Regular cardiac myocyte (primary cell): ENCODE measurements at places on chromosomes 5 and 9. TPM values are rescaled to one million over a fixed set of nuclear protein-coding genes. Genes with fewer than 3 reads are reported as not detected.

Gene IFNA2
- total RNA-seq: not detected in 2 replicates

Gene PCDHA5
- under 0.01 TPM in 2 replicates for total RNA-seq

Gene ADAMTS12
- total RNA-seq: 57.8 and 71.5 TPM in 2 replicates

Gene PSD2
- under 0.01 and 0.28 TPM in 2 replicates for total RNA-seq

Gene SPRY4
- total RNA-seq: 8.7 and 18.8 TPM in 2 replicates

Gene SHC3
- 17.8 and 22.3 TPM in 2 replicates for total RNA-seq

Gene SOX30
- under 0.01 TPM in 1 of 2 replicates, not detected in the other for total RNA-seq

Gene SPARC
- 869 and 1,649 TPM in 2 replicates for total RNA-seq

Gene SLC34A1
- not detected in 2 replicates for total RNA-seq

Gene TMEM267
- 13.0 and 16.9 TPM in 2 replicates for total RNA-seq

Gene TAF11L5
- not detected in 2 replicates for total RNA-seq

Gene SPATA6L
- 0.28 and 0.38 TPM in 2 replicates for total RNA-seq

Gene KYAT1
- total RNA-seq: 5.4 and 8.4 TPM in 2 replicates

Gene LCN15
- total RNA-seq: not detected in 2 replicates

Gene HRH2
- 0.85 TPM in 1 of 2 replicates, not detected in the other for total RNA-seq

Gene BRD3
- total RNA-seq: 6.2 and 9.2 TPM in 2 replicates

Gene LCN6
- total RNA-seq: not detected in 2 replicates

Gene PCDHGA6
- 1.5 and 3.1 TPM in 2 replicates for total RNA-seq

Gene NTNG2
- total RNA-seq: 0.96 and 2.8 TPM in 2 replicates

Gene SEC24A
- 27.6 and 30.2 TPM in 2 replicates for total RNA-seq

Gene ANKRD34B
- total RNA-seq: not detected in 2 replicates

Gene BSPRY
- not detected in 2 replicates for total RNA-seq

Gene SPATA31C1
- total RNA-seq: not detected in 2 replicates

Gene RGS7BP
- total RNA-seq: 0.19 and 0.85 TPM in 2 replicates

Gene AFAP1L1
- 9.6 TPM in 2 replicates for total RNA-seq

Gene CORO2A
- 0.56 and 0.58 TPM in 2 replicates for total RNA-seq

Gene BARX1
- under 0.01 TPM in 1 of 2 replicates, not detected in the other for total RNA-seq

Gene ACOT12
- under 0.01 TPM in 2 replicates for total RNA-seq

Gene IL4
- total RNA-seq: not detected in 2 replicates

Gene NMUR2
- not detected in 2 replicates for total RNA-seq

Gene NDUFAF2
- total RNA-seq: 30.2 and 39.5 TPM in 2 replicates

Gene IFNA8
- total RNA-seq: not detected in 2 replicates

Gene GCNT4
- 1.5 and 4.2 TPM in 2 replicates for total RNA-seq

Gene PPP2R2B
- 1.7 TPM in 1 of 2 replicates, not detected in the other for total RNA-seq

Gene APBA1
- total RNA-seq: 2.5 and 3.6 TPM in 2 replicates

Gene CD274
- total RNA-seq: 6.5 and 19.7 TPM in 2 replicates

Gene CTSV
- under 0.01 and 0.38 TPM in 2 replicates for total RNA-seq

Gene PITX1
- total RNA-seq: 0.38 TPM in 1 of 2 replicates, not detected in the other

Gene WDR41
- 145 and 200 TPM in 2 replicates for total RNA-seq

Gene F2RL1
- 24.3 and 64.8 TPM in 2 replicates for total RNA-seq

Gene MAMDC2
- total RNA-seq: 3.1 and 3.3 TPM in 2 replicates

Gene ARAP3
- total RNA-seq: 6.5 and 8.8 TPM in 2 replicates

Gene LRRC19
- not detected in 2 replicates for total RNA-seq

Gene PAPPA
- 143 and 435 TPM in 2 replicates for total RNA-seq

Gene GPR150
- 0.96 and 2.5 TPM in 2 replicates for total RNA-seq

Gene DRD1
- under 0.01 TPM in 1 of 2 replicates, not detected in the other for total RNA-seq

Gene IER5L
- total RNA-seq: 45.8 and 68.5 TPM in 2 replicates

Gene ECSCR
- 3.4 and 9.2 TPM in 2 replicates for total RNA-seq

Gene PRSS3
- 6.5 and 27.8 TPM in 2 replicates for total RNA-seq

Gene DNAI1
- 0.28 TPM in 1 of 2 replicates, not detected in the other for total RNA-seq

Gene DENND1A
- total RNA-seq: 14.8 and 21.4 TPM in 2 replicates

Gene GAS1
- 3.8 and 29.3 TPM in 2 replicates for total RNA-seq

Gene ZDHHC11
- 0.77 and 1.7 TPM in 2 replicates for total RNA-seq

Gene SH3RF2
- total RNA-seq: 1.5 and 9.6 TPM in 2 replicates

Gene CTNND2
- total RNA-seq: not detected in 2 replicates
